RPMI7951 (cell line): ENCODE measurements at places on chromosomes 4 and X. TPM values are rescaled to one million over a fixed set of nuclear protein-coding genes. Genes with fewer than 3 reads are reported as not detected.

DNA sequence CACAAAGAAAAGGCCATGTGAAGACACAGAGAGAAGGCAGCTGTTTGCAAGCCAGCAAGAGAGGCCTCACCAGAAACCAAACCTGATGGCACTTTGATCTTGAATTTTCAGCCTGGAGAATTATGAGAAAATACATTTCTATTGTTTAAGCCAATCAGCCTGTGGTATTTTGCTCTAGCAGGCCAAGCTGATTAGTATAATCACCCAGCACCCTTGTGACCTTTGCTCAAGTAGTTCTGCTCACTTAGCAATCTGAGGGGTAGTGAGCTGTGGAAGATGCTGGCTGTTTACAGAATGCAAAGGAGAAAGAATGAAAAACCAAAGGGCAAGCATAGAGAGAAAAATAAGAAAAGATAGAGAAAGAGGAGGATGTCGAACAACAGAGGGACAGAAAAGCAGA lies 396.4 kb upstream of the BOD1L1 start:
- no peak for DNase-seq

GRCh38 chr4:91567594-91567993 lies 736.2 kb upstream of the GRID2 start:
- no peak for DNase-seq

DNA sequence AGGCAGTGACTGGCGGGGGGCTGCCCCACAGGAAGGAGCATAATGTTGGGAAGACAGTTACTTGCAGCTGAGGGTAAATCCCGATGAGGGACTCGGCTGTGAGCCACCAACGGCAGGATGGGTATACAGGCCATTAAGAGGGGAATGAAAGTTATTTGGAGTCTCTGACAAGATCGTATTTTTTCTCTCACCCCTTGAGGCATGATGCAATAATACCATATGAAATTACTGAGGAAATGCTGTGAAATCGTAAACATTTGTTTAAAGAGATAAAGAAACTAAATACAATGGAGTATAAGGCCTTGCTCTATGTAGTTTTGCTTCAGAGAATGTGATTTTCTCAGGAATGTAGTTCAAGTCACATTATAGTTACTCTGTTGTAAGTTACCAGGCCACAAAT lies 12.7 kb downstream of the IL1RAPL1 start:
- DNase-seq = no peak

DNA sequence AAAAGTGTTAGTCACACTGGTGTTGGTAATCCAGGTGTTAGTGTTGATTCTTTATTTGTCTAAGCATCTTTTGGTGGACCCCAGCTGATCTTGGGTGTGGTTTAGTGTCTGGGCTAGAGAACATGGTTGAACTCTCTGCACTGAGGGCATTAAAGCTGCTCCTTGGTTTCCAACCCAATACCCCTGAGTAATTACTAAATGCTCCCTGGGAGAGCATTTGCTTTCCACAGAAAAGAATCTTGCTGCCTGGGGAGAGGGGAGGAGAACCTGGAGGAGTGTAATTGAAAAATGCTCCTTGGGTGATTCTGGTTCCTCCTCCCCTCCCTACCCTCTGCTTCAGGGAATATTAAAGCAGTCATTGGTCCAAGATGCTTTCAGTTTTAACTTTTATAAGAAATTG lies 3.1 kb downstream of the GUCY1B1 start:
- no peak for DNase-seq

GRCh38 chr4:106615410-106615945 lies 246.9 kb upstream of the GIMD1 start:
- no peak for DNase-seq

DNA sequence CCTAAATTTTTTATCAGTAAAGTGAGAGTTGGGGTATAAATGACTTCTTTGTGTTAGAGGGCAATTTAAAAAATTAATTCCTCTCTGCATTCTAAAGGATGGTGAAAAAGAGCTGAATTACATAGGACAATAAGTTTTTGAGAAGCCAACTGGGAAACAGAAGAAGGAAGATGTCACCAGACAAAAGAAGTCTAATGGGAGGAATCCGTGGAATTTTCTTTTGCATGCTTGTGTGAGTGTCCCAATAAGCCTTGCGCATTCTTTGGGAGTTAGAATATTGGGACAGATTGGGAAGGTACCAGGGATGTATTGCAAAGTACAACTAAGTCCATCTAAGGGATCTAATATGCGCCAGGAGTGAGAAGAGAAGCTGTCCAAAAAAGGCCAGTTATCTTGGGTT lies 35.1 kb upstream of the NR3C2 start:
- DNase-seq = no peak

DNA sequence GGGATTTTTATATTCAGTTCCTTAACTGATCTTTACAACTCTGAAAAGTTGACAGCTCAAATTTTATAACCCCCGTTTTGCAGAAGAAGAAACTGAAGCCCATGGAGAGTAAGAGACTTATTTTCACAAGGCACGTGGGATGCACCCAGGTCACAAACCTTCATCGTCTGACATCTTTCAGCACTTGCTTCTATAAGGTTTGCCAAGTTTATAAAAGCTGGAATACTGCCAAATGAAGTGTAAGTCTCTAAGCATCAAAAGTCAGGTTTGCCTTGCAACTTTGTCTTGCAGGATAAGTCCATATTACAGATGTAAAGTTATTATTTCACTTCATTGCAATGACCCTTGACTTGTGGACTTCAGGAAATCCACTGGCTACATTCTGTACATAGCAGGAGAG lies 6.3 kb upstream of the KCNIP4 start:
- DNase-seq = no peak

AKAP14 gene
- total RNA-seq = not detected in 2 replicates

HTATSF1 gene
- 36.9 and 38.6 TPM in 2 replicates for total RNA-seq
